NCI-H2029 (cell line): ENCODE measurements at places on chromosomes 1 and 21.

DNA sequence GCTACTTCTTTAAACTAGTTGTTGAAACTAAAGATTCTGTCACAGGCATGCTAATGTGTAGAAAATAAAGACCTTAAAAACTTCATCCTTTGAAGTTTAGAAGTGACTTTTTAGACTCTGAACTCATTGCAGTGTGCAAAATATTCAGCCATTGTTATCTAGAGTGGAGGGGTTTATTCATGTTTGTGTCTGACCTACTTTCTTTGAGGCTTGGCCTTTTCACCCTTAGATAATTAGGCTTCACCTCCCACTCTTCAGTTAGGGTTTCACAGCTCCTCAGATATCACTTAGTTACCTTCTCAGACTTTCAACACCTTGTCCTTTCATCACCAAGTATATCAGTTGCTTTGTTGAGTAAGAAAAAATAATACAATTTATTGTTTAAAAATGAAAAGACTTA is 75.9 kb downstream of the IVNS1ABP start:
- no peak for DNase-seq

- no peak for DNase-seq
Measured at GRCh38 chr1:223827193-223827663, 18.5 kb downstream of the TP53BP2 start.

DNA sequence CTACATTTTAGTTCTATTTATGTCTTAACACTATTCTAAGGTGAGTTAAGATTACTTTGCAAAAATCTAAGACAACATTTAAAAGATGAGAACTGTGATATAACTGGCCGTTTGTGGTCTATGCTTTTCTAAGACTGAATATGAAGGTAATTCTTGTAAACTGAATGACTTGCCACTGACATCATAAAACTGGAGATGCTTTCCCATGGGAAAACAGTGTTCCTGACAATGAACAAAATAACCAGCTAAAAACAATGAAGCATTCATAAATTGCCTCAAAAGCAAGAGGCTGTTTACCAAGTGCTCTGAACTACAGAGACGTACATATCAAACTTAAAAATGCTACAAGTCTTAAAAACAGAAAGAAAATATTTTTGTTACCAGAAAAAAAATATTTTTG is 54.7 kb downstream of the APP start:
- DNase-seq, result no peak

DNA sequence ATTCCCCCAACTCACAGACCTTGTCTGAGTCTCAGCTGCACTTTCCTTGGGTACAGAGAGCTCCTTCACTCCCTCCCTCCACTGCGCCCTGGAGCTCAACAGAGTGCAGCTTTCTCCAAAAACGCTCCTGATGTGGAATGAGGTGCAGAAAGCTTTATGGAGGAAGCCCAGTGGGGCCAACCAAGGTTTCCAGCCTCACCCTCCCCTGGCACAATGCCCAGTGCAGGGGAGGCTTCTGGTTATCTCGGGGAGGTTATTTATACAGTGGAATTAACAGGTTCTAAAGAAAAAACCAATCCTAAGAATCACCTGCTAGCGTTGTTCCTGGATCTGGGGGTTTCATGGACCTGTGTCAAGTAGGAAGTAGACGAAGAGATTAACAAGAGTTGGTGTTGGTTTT is at the start of gene ITLN1:
TSS of gene ITLN1 (minus strand) at position 139 of the 400 bp plus-strand sequence. CDS start 303 bp downstream, outside the sequence.
- no peak for DNase-seq

GRCh38 chr21:27154451-27155129 is 187.7 kb upstream of the ADAMTS5 start:
- DNase-seq, result no peak

- DNase-seq, result peak; percentile 51
Measured at GRCh38 chr1:54297596-54298283, 97.8 kb downstream of the MRPL37 start.

DNA sequence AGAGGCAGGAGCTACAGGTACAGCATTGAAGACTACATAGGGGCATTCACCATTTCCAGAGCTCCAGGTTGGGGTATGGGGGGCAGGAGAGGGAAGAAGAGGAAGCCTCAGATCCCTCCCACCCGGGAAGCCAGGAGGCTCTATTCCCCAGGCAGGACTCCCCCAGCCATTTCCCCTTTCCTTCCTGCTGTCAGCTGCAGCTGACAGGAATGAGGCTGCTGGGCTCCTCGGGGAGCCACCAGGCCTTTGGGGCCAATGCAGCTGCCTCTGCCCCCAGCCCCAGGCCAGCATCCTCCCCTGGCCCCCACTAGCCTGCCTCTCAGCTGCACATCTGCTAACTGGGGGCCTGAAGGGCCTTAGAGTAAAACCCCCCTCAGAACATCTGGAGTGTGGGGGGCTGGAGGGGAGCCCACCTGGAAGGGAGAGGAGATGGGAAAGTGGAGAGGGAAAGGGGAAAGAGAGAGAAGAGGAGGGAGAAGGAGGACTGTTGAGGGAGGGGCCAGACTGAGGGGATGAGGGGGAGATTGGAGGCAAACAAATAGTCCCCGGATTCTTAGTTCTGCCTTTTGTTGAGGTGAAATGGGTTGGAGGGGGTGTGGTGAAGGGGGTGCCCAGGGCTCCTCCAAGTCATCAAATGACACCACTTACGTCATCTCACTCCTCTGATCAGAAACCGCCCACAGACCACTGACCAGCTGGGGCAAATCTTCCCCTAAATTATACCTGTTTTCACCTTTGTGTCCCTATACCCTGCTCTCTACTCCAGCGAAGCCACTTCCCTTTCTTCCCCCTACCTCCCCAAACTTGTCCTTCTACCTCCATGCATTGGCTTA is 58.0 kb downstream of the LGR6 start:
- no peak for DNase-seq

- no peak for DNase-seq
Measured at GRCh38 chr1:62597281-62597680, at the start of gene ANGPTL3. Gene ANGPTL3, plus strand, starts transcription at chr1:62597520. Its CDS starts 47 bp downstream, at chr1:62597567.

DNA sequence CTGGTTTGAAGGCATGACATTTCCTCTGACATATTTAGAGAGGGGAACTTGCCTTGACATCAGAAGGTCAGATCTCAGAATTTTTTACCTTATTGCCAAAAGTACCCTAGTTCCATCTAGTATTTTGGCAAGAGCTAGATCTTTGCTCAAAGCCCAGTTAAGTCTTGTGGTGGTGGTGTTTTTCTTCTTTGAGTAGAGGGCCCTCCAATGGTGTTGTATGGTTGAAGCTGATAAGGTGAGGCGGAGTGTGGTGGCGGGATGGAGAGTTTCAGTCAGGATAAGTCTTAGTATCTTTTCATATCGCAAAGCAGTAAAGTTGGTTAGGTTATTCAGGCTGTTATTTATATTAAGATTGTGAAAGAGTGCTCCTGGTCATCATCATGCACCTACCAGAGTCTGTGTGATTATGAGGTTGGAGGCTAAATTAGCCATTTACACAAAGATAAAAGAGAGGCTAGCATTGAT is 20.1 kb upstream of the MACF1 start:
- DNase-seq, result no peak

DNA sequence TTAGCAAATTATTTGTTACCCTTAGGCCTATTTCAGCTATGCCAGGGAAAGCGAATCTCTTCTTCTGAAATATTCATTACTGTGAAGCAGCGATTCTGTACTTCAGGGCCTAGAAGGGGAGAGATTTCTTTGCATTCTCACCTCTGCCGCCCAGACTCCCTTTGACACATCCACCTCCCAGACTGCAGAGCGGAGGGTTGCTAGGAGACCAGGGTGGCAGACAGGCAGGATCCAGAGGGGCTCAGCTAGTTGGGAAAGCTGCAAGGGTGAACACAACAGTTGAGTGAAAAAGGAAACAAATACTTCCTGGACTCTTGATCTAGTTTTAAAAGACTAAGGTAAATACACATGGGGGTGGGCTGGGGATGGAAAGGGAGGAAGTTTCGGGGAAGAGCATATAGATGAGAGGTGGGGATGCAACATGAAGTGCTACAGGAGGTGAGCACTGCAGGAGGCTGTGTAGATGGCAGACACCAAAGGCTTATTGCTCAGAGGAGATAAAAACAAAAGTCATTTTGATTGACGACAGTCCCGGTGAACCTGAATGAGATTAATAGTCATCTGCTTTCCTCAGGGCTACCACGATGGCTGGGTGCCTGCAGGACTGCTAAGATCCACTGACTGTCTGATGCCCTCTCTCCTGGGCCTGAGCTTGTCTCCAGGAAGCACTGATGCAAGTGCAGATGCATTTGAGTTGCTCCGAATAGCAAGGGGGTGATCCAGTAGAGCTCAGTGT is 26.4 kb upstream of the RAB3GAP2 start:
- DNase-seq, result no peak

GRCh38 chr1:53894644-53895043 is 657 bp downstream of the DIO1 start:
- DNase-seq, result no peak

- DNase-seq, result no peak
Measured at GRCh38 chr1:96338622-96339021, 383.0 kb upstream of the PTBP2 start.

DNA sequence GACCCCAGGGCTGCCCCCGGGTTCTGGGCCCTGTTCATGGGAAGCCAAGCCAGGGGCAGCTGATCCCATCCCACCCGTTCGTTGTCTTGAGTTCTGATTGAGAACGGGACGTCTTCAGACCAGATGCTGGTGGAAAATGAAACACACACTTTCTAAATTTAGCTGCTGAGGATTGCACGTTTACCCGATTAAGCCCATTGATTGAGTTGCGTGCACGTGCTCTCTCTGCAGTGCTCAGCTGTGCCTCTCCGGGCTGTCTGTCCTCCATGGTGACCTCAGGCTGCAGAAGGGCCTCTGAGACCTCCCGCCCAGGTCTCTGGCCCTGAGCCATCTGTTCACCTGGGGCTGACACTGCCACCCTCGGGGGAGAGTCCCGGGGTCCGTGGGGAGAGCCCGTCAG is 27.0 kb upstream of the PEX10 start:
- DNase-seq, result no peak

DNA sequence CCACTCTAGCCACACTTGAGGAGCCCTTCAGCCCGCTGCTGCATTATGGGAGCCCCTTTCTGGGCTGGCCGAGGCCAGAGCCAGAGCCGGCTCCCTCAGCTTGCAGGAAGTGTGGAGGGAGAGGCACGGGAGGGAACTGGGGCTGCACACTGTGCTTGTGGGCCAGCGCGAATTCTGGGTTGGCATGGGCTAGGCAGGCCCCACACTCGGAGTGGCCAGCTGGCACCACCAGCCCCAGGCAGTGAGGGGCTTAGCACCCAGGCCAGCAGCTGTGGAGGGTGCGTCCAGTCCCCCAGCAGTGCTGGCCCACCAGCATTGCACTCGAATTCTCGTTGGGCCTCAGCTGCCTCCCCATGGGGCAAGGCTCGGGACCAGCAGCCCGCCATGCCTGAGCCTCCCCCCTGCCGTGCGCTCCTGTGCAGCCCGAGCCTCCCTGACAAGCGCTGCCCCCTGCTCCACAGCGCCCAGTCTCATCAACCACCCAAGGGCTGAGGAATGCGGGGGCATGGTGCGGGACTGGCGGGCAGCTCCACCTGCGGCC is 785.9 kb upstream of the TPTE start:
- no peak for DNase-seq

GRCh38 chr1:158026651-158027050 is 33.2 kb downstream of the KIRREL1 start:
- DNase-seq, result no peak

- no peak for DNase-seq
Measured at GRCh38 chr1:223009406-223009805, 133.6 kb downstream of the TLR5 start.

DNA sequence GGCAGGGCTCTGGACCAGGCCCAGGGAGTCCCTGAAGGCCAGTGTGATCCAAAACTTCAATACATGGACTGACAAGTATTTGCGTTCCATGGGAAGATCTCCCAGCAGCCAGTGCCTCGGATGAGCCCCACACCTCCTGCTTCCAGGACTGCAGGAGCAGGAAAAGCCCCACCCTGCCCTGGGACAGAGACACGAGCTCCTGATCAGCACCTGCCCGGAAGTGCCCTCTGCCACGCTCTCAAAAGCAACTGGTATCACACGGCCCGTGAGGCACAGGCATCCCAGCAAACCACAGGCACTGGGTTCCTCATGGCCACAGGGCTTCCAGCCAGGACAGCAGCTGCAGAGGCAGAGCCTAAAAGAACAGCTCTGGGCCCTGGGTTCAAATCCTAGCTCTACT is 48.6 kb downstream of the ACOT7 start:
- no peak for DNase-seq

GRCh38 chr1:8723010-8723409 is 94.4 kb downstream of the RERE start:
- DNase-seq, result no peak

DNA sequence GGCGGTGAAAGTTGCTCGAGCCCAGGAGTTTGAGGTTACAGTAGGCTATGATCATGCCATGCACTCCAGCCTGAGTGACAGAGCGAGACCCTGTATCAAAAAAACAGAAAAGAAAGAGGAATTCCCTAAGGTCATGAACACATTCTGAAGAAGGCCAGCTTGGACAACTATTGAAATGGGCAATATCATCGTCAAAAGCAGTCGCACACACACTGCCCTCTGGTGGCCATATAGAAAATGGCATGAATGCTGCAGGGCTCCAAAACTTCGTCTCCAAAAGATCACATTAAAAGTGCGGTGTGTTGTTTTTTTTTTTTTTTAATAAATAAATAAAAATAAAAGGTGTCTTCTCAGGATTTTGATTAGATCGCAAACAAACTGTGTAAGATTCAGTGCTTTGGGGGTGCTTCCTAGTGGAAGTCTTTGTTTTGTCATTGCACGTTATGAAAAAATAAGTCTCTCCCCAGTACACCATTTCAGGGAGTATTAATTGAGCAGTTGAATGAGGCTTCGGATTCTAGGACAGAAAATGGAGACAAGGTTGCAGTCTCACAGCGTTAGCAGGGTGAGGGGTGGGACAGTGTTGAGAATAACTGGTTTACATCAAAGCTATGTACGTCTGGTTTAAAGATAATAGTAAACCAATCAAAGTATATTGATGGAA is 87.5 kb upstream of the FMN2 start:
- DNase-seq, result no peak

DNA sequence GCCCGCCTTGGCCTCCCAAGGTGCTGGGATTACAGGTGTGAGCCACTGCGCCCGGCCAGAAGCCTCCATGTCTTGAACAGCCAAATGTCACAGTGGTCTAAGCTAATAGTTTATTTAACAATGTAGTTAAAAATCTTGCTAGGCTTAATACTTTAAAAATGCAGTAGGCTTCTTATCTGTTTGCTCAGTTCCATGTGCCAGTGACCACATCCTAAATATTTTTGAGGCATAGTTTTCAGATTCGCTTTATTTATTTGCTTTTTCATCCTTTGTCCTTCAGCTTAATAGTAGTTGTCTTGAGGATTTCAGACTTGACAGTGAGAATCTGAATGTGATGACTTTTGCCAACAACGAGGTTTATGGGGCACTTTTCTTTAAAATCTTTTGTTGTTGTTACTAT is 59.9 kb upstream of the PRRX1 start:
- DNase-seq, result no peak

- DNase-seq, result no peak
Measured at GRCh38 chr1:161166669-161167548, 683 bp downstream of the PPOX start.
